ENCODE measurements at places on chromosomes 7 and 10. TPM values are rescaled to one million over a fixed set of nuclear protein-coding genes. Genes with fewer than 3 reads are reported as not detected.

The CXCL12 gene
- polyA plus RNA-seq: 22.7 TPM

The MAGI2 gene
- 1.4 TPM for polyA plus RNA-seq

The CNNM2 gene
- polyA plus RNA-seq: 1.0 TPM

The ASB13 gene
- polyA plus RNA-seq: 25.4 TPM

The TMEM270 gene
- not detected for polyA plus RNA-seq
